ENCODE measurements at places on chromosomes 4 and X.

GRCh38 chr4:146648461-146648783, 9.7 kb downstream of the POU4F2 start:
- no peak for DNase-seq

DNA sequence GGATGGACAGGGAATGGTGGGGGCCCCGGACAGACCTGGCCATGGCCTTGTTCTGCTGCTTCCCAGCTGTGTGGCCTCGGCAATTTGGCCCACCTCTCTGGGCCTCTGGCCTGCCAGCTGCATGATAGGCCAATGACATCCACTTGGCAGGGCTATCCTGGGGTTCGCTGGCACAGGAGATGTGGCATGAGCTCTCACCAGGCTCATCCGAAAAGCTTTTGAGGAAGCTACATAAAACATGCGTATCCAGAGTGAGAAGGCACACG, 18.1 kb downstream of the SH3TC1 start:
- no peak for DNase-seq

DNA sequence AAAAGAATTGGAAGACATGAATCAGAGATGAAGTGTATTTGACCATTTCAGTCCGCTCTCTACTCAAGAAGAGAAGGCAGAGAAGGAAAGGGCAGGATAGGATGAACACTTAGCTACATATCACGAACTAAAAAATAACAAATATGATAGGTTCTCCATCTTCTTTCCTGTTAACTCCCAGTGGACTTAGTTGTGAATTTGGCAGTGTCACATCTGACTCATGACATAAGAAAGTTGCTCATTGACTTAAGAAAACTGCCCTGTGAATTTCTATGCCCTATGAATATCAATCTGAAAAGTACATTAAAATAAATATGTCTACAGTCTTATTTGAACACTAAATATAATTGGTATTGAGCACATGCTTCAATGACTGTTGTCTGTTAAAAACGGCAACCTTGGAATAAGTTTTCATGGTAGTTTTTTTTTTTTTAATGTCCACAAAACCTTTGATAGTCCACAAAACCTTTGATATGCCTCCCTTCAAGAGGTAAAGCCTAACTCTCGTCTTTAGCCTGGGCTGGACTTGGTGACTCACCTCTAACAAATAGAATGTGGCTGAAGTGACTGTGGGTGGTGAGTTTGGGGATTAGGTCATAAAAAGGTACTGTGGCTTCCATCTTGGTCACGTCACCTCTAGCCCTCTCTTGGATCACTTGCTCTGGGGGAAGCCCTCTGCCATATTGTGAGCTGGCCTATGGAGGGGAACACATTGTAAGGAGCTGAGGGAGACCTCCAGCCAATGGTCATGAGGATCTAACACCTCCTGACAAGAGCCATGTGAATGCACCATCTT, 184.7 kb upstream of the S100G start:
- no peak for DNase-seq

- no peak for DNase-seq
Observed at GRCh38 chr4:177937041-177937440, 494.8 kb upstream of the AGA start.

- DNase-seq = no peak
Observed at GRCh38 chr4:15920723-15921591, 17.6 kb downstream of the FGFBP1 start.

- DNase-seq = no peak
Observed at GRCh38 chr4:75605928-75606327, 24.4 kb downstream of the CDKL2 start.

DNA sequence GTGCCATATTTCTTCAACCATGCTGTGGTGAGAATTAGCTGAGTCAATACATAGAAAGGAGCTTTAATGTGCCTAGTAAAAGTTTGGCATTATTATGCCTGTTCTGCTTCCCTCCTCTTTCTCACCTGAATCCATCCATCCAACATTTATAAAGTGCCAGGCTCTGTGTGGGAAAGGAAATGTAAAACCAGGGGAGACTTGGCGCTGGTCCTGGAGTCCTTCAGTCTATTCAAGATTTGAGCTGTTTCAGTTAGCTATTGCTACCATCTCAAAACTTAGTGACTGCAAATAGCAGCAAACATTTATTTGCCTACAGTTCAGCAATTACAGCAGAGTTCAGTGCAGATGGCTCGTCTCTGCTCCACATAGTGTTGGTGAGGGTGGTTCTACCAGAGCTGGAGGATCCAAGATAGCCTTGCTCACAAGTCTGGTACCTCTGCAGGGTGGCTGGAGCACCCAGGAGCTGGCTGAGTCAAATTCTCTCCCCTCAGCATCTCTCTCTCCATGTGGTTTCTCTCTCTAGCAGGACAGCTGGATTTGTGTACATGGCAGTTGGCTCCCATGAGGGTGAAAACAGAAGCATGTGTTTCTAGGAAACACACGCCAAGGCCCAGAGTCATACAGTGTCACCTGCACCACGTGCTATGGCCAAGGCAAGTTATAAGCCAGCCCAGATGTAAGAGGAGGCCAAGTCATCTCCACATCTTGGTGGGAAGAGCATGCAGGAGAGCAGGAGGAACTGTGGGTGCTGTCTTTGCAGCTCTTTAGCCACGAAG, 77.3 kb downstream of the FHDC1 start:
- no peak for DNase-seq

All from T-helper 17 cell (primary cell).